ENCODE measurements at places on chromosomes 4 and X.
A peak's percentile ranks its signal among the peaks of the same experiment; 100 is the strongest.

- DNase-seq: peak; percentile 84
These were observed 18.9 kb downstream of the TMPRSS11E start for GRCh38 chr4:68466185-68466584.

DNA sequence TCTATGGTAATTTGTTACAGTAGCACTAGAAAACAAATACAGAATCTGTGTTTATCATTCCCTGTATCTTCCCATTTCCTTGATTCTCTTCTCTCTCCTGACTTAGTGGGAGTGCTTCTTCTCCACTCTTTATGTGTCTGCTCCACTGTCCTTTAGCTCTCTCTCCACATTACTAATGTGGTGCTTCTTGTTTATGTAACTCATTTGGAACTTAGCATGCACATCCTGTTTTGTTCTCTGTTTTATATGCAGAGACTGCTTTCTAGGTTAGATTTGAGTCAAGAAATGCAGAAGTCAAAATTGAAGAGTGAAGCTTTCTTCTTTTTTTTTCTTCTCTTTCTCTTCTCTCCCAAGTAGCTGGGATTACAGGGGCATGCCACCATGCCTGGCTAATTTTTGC is 25.9 kb downstream of the ADH1A start:
- no peak for DNase-seq

DNA sequence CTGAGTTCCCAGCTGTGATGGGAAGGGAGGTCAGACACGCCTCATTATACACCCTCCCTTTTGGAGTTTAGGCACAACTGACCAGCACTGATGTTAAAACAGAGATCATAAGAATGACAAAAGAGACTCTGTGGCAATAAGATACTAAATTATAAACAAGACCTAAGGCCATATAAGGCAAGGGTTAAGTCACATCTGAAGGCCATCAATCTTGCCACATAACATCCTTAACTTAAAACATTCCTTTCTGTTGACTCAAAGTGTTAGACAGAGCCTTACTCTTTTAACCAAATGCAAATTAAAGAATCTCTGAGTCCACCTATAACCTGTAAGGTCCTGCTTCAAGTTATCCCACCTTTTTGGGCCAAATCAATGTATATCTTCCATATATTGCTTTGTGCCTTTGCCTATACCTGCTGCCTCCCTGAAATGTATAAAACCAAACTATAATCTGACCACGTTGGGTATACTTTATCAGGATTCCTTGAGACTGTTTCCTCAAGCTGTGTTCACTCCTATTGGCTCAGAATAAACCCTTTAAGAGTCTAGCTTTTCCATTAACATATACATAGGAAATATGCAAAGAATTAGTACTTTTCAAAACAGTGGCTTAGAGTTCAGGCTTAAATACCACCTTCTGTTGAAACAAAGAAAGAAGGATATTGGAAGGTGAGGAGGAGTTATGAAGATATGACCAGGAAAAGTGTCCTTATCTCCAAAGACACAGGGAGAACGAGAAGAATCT is 214.4 kb upstream of the PPP1R2C start:
- peak; percentile 57 for DNase-seq

- DNase-seq: no peak
These were observed 532.2 kb upstream of the AGA start for GRCh38 chr4:177974461-177974860.

- DNase-seq: no peak
These were observed 45.3 kb downstream of the MAP7D3 start for GRCh38 chrX:136205882-136206380.

- no peak for DNase-seq
These were observed 86.3 kb upstream of the MAML3 start for GRCh38 chr4:140240237-140240636.

- DNase-seq: no peak
These were observed 74.0 kb upstream of the BCOR start for GRCh38 chrX:40171513-40172400.
